Epithelial cell of proximal tubule (primary cell): ENCODE measurements at places on chromosomes 1 and 21. TPM values are rescaled to one million over a fixed set of nuclear protein-coding genes. Genes with fewer than 3 reads are reported as not detected.
A peak's percentile ranks its signal among the peaks of the same experiment; 100 is the strongest.

The FCGR3B gene
- not detected in 2 replicates for total RNA-seq

The IFT25 gene
- 31.5 and 37.9 TPM in 2 replicates for total RNA-seq

The HPCAL4 gene
- 0.06 and 0.07 TPM in 2 replicates for total RNA-seq

GRCh38 chr1:207958376-207959139 is 47.6 kb upstream of the CD34 start:
- no peak for DNase-seq

DNA sequence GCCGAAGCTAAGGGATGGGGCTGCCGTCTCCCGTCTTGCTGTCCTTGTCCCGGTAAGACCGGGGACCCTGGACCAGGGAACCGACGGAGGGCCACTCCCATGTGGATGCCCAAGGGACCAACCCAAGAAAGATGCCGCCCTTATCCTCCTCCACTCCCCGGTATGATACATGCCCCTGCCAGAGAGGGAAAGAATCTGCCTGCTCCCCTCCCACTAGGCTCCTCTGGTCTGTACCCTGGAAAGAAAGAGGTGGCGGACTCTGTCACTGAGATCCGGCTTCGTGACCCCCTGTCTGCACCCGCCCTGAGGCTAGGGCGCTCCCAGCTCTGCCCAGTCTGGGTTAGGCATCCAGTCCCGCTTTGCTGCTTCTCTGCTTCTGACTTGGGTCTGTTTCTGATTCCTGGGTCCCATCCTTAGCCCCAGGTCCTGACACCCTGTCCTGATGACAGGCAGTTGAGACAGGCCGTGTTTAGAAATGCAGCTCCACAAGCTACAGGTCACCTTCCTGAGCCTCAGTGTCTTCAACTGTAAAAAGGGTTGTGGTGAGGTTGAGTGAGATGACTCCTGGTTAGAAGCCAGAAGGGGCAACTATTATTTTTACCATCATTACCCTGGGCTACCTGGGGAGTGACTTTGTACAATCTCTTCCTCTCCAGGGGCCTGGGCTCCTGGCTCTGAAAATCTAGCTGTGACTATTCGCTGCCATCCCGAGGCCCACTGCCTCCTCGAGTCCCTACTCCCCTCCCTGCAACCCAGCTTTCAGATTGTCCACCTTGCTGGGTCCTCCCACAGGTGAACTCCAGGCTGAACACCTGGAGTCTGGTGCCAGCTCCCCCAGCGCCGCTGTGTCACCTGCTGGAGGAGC is 3.7 kb downstream of the MATN1 start:
- DNase-seq: no peak

GRCh38 chr1:234586892-234587485 is 23.0 kb downstream of the IRF2BP2 start:
- DNase-seq: no peak

- DNase-seq: peak; percentile 56
These were observed at the start of gene TARDBP for GRCh38 chr1:11012260-11013159. Gene TARDBP, plus strand, starts transcription at chr1:11012654. Its CDS starts 1,074 bp downstream, at chr1:11013728.

GRCh38 chr1:118999348-119000071 is 11.4 kb upstream of the TBX15 start:
- DNase-seq: no peak

GRCh38 chr1:228420968-228421826 is 4.5 kb upstream of the TRIM17 start:
- no peak for DNase-seq

DNA sequence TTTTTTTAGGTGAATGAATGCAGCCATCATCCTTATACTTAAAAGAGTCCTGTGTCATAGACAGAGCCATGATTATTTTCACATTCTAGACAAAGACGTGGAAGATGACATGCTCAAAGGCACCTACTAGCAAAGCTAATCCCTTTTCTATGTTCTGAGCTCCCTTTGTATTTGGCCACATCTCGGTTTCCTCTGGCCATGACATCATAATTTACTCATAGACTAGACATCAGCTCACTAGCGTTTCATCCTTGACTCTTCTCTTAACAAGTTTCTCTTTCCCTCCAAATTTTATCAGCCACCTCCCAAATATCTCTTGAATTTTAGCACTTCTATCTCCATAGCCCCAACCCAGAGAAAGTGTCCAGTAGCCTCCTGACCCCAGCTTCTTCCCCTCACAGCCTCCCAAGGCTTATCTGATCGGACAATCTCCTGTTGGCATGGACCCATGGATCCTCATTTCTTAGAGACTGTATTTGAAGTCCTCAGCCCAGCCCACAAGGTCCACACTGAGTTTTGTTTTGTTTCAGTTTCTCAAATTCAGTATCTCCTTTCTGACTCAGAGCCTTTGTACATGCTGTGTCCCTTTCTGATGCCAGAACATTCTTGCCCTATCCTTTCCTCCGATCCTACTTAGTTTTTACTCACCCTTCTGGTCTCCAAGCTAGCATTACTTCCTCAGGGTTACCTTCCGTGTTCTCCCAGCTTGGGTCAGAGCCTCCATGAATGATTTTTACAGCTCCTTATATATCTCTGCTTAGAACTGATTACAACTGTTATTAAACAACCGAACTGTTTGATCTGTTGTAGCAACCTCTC is 33.0 kb upstream of the EPS8L3 start:
- DNase-seq: no peak

DNA sequence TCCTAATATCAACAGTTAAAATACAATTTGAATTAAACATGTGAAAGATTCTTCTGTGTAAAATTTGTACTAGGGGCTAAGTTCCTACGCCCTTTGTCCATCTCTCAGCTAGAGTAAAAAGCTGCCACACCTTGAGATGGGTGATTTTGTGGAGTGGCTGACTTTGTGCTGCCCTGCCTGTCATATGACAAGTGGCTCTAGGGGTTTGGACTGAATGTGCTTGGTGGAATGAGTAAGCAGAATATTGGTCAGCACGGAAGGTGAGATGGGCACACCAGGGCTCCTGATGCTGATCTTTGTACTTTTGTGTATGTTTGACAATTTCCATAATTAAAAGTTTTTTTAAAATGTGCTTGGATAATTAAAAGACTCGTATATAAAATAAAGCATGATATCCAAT is 133.6 kb upstream of the SLC45A1 start:
- no peak for DNase-seq
